ENCODE measurements at places on chromosomes 6 and 20.

- DNase-seq, result no peak
These were observed 1006.2 kb upstream of the CITED2 start for GRCh38 chr6:140380427-140381218.

GRCh38 chr6:136410201-136411024, 120.8 kb upstream of the BCLAF1 start:
- DNase-seq, result no peak

- DNase-seq, result no peak
These were observed 24.4 kb downstream of the HCRTR2 start for GRCh38 chr6:55198715-55199114.

DNA sequence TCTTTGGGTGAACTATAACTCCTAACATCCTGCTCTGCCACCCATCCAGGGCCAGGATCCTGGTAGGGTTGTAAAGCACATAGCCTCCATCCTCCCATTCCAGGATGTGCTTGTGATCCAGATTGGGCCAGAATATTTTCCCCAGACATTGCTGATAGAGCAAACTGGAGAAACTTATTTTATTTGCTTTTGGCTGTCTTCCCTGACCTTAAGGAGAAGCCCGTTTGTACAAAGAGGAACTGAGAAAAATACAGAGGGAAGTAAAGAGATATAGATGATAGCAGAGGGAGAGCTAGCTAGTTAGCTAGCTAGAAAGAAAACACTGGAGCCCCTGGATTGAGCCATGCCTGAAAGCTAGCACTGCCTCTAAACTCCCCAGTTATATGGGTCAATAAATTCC, 9.0 kb upstream of the HDAC2 start:
- DNase-seq, result no peak

GRCh38 chr20:12670301-12670700, 338.5 kb upstream of the SPTLC3 start:
- DNase-seq, result no peak

GRCh38 chr20:18805881-18806280, 7.7 kb upstream of the SCP2D1 start:
- DNase-seq, result no peak

- no peak for DNase-seq
These were observed 13.0 kb upstream of the MUC22 start for GRCh38 chr6:30997301-30997700.

- no peak for DNase-seq
These were observed 197.5 kb upstream of the SIM1 start for GRCh38 chr6:100662264-100662663.

DNA sequence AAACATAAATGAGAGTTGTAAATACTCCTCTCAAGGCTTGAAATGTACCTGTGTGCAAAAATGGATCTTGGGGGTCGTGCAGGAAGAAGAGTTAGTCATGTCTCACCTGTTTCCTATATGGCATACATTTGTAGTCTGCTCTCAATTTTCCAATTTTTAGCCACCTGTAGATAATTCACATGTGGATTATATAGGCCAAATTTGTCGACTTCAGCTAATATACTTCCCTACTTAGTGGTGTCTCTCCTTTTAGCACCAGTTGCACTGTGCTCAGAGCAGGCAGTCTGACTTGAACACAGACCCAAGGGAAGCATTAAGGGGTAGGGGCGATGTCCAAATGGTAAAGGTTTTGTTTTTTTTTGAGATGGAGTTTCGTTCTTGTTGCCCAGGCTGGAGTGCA, 1.9 kb downstream of the RBM24 start:
- DNase-seq, result no peak

GRCh38 chr6:157177731-157178336, 145.5 kb downstream of the TMEM242 start:
- DNase-seq, result no peak

GRCh38 chr6:133768656-133769295, 120.1 kb upstream of the TCF21 start:
- DNase-seq, result no peak

DNA sequence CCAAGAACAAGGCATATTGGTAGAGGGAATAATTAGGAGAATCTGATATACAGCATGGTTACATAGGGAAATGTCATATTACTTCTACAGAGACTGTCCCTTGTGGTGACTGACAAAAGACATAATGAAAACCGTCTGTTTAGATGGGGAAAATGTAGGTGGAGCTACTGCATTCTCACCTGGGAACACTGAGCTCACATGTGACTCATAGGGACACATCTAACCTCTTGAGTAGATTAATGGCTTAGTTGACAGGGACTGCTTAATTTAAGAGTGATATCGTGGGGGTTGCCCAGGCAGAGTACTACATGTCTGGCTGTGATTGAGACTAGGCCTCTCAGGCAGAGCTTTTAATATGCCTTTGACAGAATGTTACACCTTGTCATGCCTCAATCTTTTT, 235.3 kb upstream of the ZFP64 start:
- no peak for DNase-seq

GRCh38 chr6:167424700-167425099, 99.8 kb downstream of the TTLL2 start:
- DNase-seq, result no peak

GRCh38 chr6:43702534-43703440, 15.2 kb upstream of the MRPS18A start:
- DNase-seq, result no peak

DNA sequence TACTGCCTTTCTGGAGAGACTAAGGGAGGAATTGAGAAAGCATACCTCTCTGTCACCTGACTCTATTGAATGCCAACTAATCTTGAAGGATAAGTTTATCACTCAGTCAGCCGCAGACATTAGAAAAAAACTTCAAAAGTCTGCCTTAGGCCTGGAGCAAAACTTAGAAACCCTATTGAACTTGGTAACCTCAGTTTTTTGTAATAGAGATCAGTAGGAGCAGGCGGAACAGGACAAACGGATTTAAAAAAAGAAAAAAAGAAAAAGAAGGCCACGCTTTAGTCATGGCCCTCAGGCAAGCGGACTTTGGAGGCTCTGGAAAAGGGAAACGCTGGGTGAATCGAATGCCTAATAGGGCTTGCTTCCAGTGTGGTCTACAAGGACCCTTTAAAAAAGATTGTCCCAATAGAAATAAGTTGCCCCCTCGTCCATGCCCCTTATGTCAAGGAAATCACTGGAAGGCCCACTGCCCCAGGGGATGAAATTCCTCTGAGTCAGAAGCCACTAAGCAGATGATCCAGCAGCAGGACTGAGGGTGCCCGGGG, 43.1 kb upstream of the RNF182 start:
- DNase-seq, result no peak

DNA sequence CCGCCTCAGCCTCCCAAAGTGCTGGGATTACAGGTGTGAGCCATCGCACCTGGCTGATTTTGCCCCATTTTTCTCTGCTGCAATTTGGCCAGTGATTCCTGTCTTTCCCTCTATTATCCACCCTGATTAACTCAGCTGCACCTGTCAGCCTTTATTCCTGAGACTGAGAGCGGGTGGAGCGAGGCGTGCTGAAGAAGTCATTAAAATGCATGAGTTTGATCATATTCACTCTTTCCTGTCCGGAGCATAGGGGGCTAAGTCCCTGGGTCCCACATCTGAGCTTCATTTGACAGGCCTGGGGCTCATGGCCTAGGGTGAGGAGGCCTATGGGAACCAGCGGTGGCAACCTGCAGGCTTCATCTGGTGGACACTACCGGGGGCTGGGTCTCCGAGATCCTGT, 25.7 kb upstream of the CTNNBL1 start:
- no peak for DNase-seq

DNA sequence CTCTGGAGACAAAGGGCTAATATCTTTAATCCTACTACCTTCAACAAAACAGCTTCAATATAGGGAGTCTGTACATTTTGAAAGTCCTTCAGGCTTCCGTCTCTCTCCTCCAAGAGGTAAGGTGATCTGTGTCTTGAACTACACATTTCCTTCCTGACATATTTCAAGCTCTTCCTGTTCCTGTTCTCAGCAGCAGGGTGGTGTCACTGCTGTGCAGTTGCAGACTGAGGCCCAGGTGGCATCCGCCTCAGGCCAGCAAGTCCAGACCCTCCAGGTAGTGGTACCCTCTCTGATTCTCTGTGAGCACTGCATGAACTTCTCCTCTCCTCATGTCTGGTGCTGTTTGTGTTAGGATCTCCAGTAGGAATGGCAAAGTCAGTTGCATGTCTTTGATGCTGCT, 7.8 kb downstream of the NFYA start:
- DNase-seq, result no peak

GRCh38 chr6:1612974-1613306, 3.2 kb downstream of the FOXC1 start:
- DNase-seq, result no peak

- DNase-seq, result no peak
These were observed 101.2 kb downstream of the PXDC1 start for GRCh38 chr6:3650076-3650958.

GRCh38 chr20:33673410-33674293, 576 bp downstream of the NECAB3 start:
- DNase-seq, result no peak

DNA sequence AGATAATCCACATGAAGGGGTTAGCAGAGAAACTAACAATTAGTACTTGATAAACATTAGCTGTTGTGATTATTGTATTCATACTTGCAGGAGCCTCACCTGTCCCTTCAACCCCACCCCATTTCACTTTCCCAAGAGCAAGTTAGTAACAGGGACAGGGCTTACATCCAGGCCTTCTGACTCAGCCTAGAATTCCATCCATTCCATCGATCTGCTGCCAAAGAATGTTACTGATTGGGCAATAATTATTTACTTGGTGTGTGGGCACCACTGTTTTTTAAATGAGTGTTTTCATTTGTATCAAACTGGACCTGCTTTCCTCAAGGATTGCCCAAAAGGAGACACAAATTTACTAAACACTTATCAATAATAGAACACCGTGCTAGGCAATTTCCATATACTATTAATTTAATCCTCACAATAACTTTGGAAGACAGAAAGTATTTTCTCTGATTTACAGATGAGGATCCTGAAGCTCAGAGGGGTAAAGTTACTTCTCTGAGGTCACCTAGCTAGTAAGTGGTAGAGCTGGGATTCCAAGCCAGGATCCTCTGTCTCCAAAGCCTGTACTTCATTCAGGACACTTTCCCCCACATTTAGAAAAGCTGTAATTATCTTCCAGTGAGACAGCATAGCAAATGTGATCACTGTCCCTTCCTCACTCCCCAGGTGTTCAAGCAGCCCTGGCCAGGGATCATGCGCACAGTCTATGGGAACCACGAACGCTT, 32.8 kb downstream of the GSS start:
- DNase-seq, result no peak

DNA sequence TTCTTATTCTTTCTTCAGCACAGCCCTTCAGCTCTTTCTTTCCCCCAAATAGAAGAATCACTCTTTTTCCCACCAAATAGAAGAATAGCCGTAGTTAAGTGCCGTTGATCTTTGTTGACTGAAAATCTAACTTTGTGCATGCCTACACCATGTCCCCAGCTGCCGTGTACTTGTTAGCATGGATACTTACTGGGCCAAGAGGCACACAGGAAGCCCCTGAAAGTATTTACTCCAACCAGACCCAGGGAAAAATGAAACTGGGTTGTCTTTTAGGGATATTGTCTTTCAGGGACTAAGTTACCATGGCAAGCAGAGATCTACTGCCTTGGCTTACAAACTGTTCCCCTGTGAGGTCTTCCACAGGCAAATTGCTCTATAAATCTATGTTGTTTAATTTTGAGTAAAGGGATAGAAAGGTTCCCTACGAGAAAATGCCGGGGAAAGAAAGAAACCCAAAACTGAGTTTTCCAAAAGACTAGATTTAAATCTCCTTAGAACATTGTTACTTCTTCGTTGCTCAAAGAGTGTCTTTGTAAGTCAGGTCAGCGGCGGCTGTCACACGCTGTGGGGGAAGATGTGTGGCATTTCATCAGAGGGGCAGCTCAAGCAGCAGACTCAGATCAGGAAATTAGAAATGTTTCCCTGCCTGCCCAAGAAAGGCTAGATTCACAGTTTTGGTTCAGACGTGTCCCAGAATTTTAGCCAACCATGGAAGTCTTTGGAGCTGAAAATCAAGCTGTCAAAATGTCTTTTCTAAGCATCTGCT, 188.2 kb upstream of the PRND start:
- no peak for DNase-seq

GRCh38 chr6:4313044-4313686, 177.8 kb upstream of the ECI2 start:
- DNase-seq, result no peak

DNA sequence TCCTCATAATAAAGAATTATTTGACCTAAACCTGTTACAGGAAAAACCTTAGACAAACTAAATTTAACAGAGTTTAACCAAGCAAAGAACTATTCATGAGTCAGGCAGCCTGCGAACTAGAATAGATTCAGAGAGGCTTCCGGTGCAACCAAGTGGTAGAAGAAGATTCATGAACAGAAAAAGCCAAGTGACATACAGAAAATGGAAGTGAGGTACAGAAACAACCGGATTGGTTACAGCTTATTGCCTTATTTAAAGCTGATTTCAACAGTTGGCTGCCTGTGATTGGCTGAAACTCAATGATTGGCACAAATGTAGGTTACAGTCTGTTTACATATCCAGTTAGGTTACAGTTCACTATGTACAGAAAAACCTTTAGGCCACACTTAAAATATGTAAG, 10.1 kb downstream of the PPP1R3G start:
- no peak for DNase-seq

DNA sequence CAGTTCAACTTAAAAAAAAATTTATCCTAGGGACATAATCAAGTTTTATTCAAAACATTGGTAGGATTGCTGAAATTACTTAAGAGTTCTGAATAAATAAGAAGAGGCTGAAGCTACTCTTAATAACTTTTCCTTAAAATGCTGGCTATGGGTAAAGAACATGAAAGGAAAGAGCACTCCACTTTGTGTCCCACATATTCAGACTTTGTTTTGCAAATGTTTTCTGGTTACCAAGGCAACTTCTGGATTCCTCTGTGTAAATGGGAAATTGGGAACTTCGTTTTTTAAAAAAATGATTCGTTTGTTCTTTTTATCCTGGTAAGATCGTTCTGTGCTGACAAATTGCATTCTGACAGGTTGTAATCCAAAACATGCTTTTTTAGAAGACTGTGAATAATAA, 115.0 kb downstream of the KIF6 start:
- no peak for DNase-seq

- no peak for DNase-seq
These were observed 71.7 kb upstream of the SGK1 start for GRCh38 chr6:134389658-134390057.

DNA sequence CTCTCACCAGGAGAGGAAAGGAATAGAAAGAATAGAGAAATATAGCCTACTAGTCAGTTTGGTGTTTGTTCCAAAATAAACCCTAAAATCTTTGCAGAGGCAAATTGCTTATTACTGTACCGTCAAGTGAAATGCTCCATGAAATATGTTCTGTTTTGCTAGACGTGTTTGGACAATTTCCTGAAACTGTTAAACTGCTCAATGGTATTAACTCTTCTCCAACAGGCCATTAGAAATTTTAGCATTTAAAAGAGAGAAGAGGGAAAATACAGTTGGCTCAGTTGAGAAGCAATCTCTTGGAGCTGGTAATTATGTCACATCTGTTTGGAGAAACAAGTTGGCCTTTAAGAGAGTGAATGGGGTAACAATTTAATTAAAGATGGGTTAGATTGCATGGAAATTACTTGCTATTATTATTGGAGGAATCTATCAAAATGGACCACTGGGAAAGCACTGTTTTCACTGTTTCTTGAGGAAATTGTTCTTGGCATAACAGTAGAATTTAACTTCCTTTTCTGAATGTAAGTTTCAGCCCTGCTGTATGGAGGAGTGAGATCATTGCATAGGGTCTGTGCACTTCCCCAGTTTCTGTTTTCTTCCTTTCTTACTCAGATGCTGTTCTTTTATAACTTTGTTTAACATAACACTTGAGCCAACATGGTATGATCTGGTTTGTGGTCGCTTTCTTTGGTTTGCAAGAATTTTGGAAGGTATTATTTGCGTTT, 373.6 kb downstream of the PLCB1 start:
- DNase-seq, result no peak

- DNase-seq, result no peak
These were observed 10.7 kb downstream of the OSBPL2 start for GRCh38 chr20:62248890-62249560.

Measured in NCI-H2107 (cell line).